ENCODE measurements at places on chromosomes 16 and 17.

GRCh38 chr17:59572301-59572924, 7.0 kb downstream of the DHX40 start:
- DNase-seq = peak; percentile 34

GRCh38 chr17:33183487-33184026, 109.5 kb downstream of the ASIC2 start:
- no peak for DNase-seq

DNA sequence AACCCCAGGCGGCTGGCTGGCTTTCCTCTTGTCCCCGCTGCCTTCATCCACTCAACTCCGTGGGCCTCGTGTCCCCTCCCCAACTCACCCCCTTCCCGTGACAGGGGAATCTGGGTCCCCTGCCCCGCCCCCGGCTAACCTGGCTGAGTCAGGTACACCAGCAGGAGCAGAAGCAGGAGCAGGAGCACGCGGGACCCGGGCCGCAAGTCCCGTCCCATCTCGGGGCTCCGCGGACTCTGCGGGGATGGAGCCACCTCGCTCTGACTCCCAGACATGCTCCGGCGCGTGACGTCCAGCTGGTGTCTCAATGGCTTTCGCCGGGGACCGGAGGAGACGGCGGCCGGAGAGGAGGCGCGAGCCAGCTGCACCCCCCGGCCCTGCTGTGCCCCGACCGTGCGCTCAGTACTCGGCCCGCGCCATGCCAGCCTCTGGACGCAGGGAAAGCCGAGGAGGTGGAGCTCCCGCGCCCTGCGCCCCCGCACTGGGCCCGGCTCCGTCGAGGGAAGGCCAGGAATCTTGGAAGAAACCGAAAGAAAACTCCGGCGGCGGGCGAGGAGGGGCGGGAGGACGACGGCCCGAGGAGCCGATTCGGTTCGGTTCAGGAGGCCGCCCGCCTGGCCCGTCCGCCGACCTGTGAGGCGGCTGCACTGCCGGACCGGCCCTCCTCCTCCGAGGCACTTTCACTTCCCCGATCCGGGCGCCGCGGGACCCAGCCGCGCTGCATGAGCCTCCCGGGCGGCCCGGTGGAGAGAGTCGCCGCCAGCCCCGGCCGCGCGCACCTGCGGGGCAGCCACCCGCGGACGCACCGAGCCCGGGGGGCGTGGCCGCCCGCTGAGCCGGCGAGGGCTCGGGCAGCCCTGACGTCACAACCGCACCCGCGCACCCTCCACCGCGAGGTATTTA, at the start of the genes CXCL16 and ZMYND15:
Gene CXCL16 (minus strand): TSS at position 807 of the 903 bp plus-strand sequence. CDS start 589 bp downstream, at position 218.
Gene ZMYND15 (plus strand): TSS at position 712 of the 903 bp plus-strand sequence. CDS start 716 bp downstream, outside the sequence.
- DNase-seq = peak; percentile 32

DNA sequence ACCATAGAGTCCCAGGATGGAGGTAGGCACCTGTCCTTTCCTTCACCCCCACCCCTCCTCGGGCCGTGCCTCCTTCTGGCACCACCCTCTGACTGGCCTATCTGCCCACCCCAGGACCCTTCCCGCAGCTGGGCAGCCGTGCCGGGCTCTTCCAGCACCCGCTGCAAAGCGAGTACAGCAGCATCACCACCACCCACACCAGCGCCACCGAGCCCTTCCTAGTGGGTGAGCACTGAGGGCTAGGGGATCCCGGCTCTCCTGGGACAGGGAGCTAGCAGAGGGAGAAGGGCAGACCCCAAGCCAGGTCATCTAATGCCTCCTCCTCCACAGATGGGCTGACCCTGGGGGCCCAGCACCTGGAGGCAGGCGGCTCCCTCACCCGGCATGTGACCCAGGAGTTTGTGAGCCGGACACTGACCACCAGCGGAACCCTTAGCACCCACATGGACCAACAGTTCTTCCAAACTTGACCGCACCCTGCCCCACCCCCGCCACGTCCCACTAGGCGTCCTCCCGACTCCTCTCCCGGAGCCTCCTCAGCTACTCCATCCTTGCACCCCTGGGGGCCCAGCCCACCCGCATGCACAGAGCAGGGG, 7.8 kb downstream of the GALK1 start:
- DNase-seq = no peak

- DNase-seq = no peak
These were observed 16.6 kb upstream of the MPRIP start for GRCh38 chr17:17025621-17026020.

DNA sequence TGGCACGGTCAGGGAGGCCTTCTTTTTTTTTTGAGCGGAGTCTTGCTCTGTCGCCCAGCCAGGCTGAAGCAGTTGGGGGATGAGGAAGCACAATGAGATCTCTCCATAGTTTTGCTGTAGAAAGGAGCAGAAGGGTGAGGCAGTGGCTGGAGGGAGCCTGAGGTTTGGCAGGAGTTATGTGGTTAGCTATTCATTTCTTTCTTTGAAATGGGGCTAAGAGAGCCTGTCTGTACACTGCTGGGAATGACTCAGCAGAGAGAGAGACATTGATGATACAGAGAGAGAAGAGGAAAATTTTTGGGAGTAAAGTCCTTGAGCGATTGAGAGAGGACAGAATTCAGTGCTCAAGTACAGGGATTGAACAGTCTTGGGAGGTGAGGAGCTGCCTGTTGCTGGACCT, 22.1 kb downstream of the NOS2 start:
- peak; percentile 50 for DNase-seq

All from hematopoietic multipotent progenitor cell treated with erythropoietin and hydrocortisone succinate and interleukin-3 and kit ligand, for 4 days (in vitro differentiated cells).